Upper lobe of right lung (tissue), 1 donor: ENCODE measurements at places on chromosomes 3 and 15. TPM values are rescaled to one million over a fixed set of nuclear protein-coding genes. Genes with fewer than 3 reads are reported as not detected.

Gene TRH
- not detected for total RNA-seq

Gene MDFIC2
- total RNA-seq, result not detected

Gene ATP13A5
- total RNA-seq, result 2.0 TPM

Gene NUP210
- total RNA-seq, result 19.8 TPM

Gene AP4E1
- total RNA-seq, result 10.8 TPM

Gene C3orf85
- total RNA-seq, result not detected

Gene DNAH12
- total RNA-seq, result 0.52 TPM

Gene OCA2
- total RNA-seq, result 0.55 TPM

Gene DLL4
- 22.0 TPM for total RNA-seq

Gene TGM5
- total RNA-seq, result not detected

Gene GRAMD1C
- 6.4 TPM for total RNA-seq

Gene CISH
- total RNA-seq, result 71.6 TPM

Gene RLBP1
- total RNA-seq, result not detected

Gene USP50
- total RNA-seq, result not detected

Gene CHRM5
- total RNA-seq, result not detected

Gene DUOX2
- 3.8 TPM for total RNA-seq

Gene GRK7
- total RNA-seq, result 0.12 TPM

Gene FEZF2
- total RNA-seq, result not detected

Gene LRRN1
- 5.2 TPM for total RNA-seq

Gene PRSS50
- 0.20 TPM for total RNA-seq

Gene EPHB1
- total RNA-seq, result 1.6 TPM

Gene GABRR3
- not detected for total RNA-seq

Gene STOML1
- 23.4 TPM for total RNA-seq

Gene C15orf61
- 7.4 TPM for total RNA-seq

Gene CCDC54
- not detected for total RNA-seq

Gene KLHL40
- total RNA-seq, result not detected

Gene MCF2L2
- 1.2 TPM for total RNA-seq

Gene RYR3
- total RNA-seq, result 0.61 TPM

Gene SPATA12
- total RNA-seq, result 0.38 TPM

Gene NR1I2
- not detected for total RNA-seq

Gene PLD1
- 25.4 TPM for total RNA-seq

Gene WNT5A
- total RNA-seq, result 24.5 TPM

Gene SLC22A14
- total RNA-seq, result 0.20 TPM

Gene EOMES
- total RNA-seq, result 1.2 TPM

Gene KLHL24
- total RNA-seq, result 82.8 TPM

Gene PLA2G4F
- 104 TPM for total RNA-seq

Gene ARGFX
- total RNA-seq, result not detected

Gene SMC4
- 46.8 TPM for total RNA-seq

Gene FANCD2OS
- total RNA-seq, result not detected

Gene A4GNT
- total RNA-seq, result not detected

Gene TTLL13
- not detected for total RNA-seq

Gene TTC21A
- total RNA-seq, result 11.6 TPM

Gene ZNF197
- total RNA-seq, result 14.2 TPM

Gene GCNT3
- 1.1 TPM for total RNA-seq

Gene FAM3D
- total RNA-seq, result 4.0 TPM

Gene GPR149
- total RNA-seq, result not detected

Gene KNG1
- total RNA-seq, result 0.14 TPM

Gene STRA6
- not detected for total RNA-seq

Gene NAALADL2
- total RNA-seq, result 8.5 TPM

Gene GALNT15
- 10.3 TPM for total RNA-seq

Gene SLC22A13
- 0.41 TPM for total RNA-seq

Gene EXD1
- total RNA-seq, result not detected

Gene CYP8B1
- total RNA-seq, result not detected

Gene COLQ
- total RNA-seq, result 1.1 TPM

Gene ITIH3
- 9.5 TPM for total RNA-seq

Gene C3orf33
- total RNA-seq, result 4.5 TPM

Gene RETNLB
- not detected for total RNA-seq
